ENCODE measurements at places on chromosomes 12 and 14.

- no peak for DNase-seq
Observed at GRCh38 chr12:51051787-51052186, 3.7 kb downstream of the LETMD1 start.

DNA sequence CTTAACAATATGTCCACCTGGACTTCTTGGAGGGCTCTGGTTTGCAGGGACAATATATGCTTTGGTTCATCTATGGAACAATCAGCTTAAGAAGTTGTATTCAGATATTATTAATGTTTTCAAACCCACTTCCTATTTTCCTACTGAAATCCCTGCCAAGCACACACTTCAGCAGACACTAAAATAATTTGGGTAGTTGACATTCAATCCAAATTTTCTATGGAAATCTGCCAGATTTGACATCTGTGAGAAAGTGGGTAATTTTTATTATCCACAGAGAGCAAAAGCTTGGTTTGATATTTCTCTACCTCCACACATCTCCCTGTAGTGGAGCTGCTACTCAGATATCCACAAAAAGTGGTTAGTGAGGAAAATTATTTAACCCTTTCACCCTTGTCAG is 378.8 kb upstream of the SOX5 start:
- DNase-seq: no peak

DNA sequence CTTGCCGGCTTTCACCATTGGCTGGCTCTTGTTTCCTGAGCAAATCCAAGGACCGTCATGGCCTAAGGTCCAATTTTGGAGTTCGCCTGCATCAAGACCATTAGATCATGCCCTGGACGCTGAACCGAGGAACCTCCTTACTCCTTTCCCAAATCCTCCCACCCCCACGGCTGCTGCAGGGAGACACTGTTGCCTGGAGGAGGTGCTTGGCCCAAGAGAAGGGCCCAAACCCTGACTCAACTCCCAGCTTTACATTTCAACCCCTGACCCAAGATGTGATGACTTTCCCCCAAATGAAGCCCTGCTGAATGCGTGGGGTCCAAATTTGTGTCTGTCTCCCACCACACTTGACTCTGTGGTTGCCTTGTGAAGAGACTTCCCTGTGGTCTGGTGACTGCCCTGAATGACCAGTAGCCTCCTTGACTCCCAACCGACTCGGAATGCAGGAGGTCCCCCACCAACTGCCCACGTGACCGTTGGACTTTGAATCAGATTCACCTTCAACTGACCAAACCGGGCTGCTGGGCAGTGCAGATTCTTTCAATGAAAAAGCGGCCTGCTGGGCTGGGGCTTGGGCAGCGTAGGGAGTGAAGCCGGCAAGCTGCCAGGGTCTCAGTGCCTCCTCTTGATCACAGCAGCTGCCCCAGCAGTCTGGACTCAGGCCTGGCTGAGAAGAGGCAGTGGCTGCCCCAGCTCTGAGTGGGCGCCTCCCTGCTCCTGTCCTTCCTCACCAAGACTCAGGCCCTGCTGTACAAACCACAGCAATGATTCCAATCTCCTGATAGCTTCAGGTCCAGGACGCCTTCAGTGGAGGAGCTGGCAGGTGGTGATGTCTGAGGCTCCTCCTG is 46.7 kb upstream of the OASL start:
- no peak for DNase-seq

DNA sequence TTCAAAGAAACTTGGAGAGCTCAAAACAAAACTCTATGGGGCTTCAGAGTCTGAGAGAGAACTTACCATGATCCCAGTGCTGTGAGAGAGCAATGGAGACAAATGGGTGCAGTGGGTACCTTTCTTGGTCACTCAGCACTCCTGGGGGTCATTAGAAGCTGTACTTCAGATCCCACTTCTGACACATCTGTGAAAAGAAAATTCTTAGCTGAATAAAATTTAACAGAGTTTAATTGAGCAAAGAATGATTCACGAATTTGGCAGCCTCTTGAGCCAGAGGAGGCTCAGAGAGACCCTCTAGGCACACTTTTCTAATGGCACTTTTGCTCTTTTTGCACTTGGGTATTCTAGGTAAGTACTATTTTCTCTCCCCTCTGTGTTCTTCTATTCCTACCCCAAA is 96.8 kb upstream of the SYT10 start:
- DNase-seq: no peak

DNA sequence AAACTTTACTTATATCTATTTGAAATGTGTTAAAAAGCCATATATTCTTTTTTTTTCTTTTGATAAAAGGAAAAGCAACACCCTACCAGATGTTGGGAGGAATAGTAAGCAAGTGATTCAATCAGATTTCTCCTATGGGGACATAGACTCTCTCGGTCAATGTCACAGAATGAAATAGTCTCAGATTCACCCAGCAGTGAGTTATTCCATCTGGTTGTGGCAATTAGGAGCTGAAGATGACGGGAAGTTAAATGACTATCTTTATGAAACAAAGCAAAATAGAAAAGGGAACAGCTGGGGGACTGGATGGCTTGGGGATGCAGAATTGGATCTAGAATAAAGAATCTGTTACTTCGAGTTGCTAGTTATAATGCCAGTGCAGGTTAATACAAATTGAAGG is 857.0 kb downstream of the NRXN3 start:
- DNase-seq: no peak

GRCh38 chr12:54890339-54890738 is 36.0 kb downstream of the MUCL1 start:
- DNase-seq: no peak

Measured in AG08396 (cell line).